Adrenal gland (tissue), 19 donors: ENCODE measurements at places on chromosomes 1 and 21. TPM values are rescaled to one million over a fixed set of nuclear protein-coding genes. Genes with fewer than 3 reads are reported as not detected.

CDC42BPA gene
- polyA plus RNA-seq, result 14.1 TPM

CAMK2N1 gene
- polyA plus RNA-seq, result 33.9 TPM

TSPAN2 gene
- polyA plus RNA-seq, result 0.38 TPM

- DNase-seq, result no peak
These were observed 496.9 kb downstream of the NEGR1 start for GRCh38 chr1:71785450-71785849.

- DNase-seq, result no peak
These were observed 109.5 kb downstream of the KCNK1 start for GRCh38 chr1:233723387-233723786.

DNA sequence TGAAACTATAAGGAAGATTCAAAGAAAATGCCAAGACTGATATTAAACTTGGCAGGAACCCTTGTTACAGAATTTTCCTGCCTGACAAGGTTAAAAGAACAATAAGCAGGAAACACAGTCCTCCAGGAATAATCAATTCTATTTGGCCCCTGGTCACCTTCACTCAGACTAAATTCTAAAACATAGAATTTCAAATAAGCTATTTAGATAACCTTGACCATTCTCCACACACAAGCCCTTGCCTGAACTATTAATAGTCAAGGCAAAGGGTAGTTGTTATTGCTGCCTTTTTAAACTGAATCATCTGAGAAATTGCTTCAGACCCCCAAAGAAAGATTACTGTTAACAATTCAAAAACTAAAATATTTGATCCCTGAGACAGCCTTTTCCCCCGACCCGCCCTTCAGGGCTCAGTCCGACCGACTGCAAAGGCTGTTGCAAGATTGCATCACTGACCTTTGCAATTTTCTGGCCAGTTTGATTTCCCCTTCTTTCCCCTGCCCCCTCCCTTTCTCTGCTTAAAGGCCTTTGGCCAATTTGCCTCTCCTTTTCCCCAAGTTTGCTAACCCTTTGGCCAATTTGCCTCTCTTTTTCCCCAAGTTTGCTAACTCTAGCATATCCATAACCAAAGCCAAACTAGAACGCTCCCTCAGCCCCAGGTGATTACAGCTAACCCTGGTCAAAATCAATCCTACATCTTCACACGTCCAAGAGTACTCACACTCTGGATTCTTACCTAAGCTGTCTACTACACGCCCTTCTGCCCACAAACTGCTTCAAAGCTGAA lies 1.4 kb upstream of the G0S2 start:
- peak; percentile 65 for DNase-seq

GRCh38 chr1:157363660-157364140 lies 188.6 kb downstream of the FCRL5 start:
- peak; percentile 27 for DNase-seq

DNA sequence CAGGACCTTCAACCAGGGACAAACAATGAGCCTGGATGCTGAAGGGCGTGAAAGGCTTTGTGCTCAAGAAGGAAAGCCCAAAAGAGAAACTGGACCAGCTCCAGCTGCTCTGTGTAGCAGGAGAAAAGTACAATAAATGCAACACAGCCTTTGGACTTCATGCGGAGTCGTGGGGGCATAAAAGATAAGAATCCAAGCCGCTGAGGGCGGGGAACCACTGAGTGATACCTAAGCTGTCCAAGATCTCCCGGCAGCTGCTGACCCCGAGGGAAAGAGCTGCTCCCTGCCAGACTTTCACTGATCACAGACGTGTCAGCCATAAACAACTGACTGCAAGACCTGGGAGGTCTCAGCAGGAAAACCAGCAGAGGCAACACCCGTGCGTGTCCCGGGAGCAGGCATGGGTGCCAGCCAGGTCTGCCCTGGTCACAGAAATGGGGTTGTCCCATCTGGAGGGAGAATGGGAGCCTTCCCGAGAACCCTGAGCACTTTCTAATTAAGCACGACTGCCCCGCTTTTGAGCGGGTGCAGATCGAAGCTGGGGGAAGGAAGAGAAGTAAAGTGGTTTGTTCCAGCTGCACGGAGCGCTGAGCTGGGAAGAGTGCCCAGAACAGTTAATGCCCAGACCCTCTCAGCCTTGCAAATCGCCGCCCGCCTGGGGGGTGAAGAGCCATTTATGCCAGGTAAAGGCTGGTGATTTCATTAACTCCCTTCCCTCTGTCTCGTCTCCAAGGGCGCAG lies 68.3 kb upstream of the TARDBP start:
- DNase-seq, result peak; percentile 15

DNA sequence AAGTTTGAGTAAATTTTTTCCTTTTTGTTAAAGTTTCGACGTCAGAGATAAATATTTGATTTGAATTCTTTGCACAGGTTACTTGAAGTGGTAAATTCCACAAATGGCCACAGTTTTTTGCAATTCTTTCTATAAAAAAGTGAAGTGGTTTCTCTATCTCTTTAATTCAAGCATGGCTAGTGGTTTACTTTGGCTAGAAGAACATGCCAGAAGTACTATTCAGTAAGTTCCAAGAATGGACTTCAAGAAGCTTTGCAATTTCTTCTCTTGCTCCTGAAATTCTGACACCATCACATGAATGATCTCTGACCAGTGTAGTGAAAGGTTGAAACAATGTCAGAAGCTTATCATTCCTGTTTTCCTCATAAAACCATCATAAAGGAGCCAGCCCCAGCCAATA lies 55.7 kb upstream of the RNPC3 start:
- no peak for DNase-seq

DNA sequence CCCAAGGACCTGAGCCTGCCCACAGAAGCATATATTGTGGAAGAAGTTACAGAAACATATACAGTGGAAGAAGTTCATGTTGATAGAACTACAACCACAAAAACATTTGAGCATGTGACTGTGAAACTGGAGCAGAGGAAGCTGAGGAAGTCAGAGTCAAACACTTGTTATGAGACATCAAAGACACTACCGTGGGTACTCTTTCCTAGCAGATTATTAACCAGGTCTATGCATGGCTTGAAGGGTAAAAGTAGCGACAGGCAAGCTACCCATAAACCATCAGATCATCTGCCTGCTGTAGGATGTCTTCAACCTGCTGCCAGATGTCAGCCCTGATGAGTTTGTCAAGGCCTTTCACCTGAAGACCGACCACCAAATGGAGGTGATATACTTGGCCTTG lies 35.8 kb downstream of the IVNS1ABP start:
- no peak for DNase-seq

DNA sequence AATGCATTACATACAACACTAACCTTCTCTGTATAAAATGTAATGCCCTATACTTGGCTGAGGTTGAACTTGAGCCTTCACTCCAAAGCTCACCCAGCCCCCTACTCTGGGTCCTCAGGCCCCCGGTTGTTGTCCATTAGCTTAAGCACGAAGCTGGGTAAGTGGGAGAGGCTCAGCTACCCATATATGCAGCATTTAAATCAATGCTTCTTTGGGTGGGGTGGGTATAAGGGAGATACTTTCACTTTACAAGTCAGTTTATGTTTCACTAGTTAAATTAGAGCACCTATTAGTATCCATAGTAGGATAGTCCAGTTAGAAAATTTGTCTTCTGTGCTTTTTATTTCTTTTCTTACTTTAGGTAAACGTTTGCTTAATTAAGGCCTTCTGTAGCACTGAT lies 151.4 kb downstream of the LMX1A start:
- no peak for DNase-seq

DNA sequence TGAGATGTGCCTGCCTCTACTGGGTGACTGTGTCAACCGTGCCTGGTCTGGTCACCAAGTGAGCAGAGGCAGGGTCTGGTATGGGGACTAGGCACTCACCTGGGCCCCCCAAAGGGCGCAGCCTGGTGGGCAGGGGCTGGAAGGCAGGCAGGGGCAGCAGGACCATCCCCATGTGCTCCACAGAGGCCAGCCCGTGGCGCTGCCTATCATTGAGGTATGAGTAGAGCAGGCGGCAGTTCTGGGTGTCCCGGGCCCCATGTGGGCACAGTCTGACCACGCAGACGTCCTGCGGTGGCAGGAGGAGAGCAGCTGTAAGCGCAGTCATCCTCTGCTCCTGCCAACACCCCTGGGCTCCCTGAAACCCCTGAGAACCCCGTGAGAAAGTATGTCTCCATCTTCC lies 23.7 kb downstream of the SPOCD1 start:
- no peak for DNase-seq

DNA sequence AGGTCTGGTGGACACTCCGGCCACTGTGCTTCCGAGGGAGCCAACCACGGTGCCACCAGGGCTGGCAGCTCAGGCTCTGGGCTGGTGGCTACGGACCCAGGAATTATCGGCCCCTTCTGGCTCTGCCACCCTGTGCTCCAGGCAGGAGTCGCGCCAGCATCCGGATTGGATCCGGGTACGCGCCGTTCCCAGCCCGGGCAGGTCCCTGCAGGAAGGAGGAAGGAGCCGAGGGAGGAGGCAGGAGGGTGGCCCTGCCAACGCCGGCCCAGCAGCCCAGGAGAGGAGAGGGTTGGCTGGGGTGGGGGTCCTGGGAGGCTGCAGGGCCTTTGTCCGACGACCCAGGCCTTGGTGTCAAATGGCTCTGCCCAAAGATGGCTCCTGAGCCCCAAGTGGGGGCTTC lies 160.5 kb downstream of the CASZ1 start:
- DNase-seq, result no peak

- no peak for DNase-seq
These were observed 20.8 kb downstream of the ACADM start for GRCh38 chr1:75745276-75745675.

GRCh38 chr1:14504517-14504916 lies 94.0 kb upstream of the KAZN start:
- DNase-seq, result no peak

DNA sequence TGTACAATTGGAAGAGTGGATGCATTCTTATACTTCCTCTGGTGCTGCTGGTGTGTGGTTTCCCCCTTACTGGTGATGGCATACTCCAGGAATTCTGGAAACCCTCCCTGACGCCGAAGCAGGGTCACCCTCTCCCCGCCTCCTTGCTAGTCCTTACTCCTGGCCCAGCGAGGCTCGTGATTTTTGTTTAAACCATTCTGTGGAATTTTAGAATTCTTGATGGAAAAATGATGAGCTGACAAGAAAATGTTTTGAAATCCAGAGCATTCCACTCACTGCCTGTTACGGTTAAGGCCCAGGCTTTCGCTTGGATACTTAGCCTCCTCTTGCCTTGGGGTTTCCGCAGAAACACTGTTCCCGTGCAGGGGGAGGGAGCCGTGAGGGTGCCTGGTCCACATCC lies 41.1 kb downstream of the IL6R start:
- DNase-seq, result no peak

DNA sequence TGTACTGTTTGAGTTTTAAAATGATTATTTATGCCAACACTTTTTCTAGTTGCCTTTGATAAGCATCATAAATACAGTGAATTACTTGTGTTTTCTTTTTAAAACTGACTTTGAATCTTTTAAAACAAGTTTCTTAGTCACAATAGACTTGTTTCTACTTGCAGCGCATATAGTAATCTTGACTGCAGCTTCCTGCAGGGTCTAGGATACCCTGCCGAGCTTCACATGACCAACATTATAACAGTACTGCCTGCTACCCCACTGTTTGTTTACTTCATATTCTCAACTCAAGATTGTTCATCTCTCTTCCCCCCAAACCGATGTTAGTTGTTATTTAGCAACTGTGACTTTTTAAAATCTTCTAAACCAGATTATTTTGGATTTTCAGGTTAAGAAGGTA lies 751.3 kb upstream of the NEGR1 start:
- DNase-seq, result no peak

- DNase-seq, result peak; percentile 90
These were observed 14.4 kb downstream of the FHAD1 start for GRCh38 chr1:15261155-15262002.
